Activated T-helper 1 cell treated with Interleukin-2 at 50 U/mL for 16 hours (primary cell): ENCODE measurements at places on chromosomes 6 and 20.

DNA sequence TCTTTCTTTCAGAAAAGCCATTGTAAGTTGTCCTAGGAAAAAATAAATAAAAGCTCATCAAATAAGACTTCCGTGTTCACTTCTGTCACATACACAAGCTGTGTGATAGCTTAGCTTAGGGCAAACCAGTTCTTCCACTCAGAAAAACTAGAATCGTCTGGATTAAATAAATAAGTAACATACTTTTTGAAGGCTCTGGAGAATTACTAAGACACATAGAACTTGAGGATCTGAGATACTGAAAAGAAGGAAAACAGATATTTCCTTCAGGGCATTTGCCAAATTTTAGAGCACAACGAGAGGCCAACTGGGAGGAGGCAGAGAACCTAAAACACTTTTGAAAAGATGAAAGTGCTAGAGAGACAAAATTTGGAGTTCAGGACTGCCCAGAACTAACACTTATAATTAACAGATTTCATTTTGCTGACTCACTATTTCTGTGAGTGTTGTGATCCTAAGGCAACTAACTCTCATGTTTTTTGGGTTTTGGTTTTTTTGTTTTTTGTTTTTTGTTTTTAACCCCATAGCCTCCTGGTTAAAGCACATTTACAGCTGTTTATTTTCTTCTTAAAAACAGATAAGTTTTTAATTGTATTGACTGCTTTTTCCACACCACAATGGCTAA lies 38.7 kb upstream of the THEMIS start:
- DNase-seq = no peak

GRCh38 chr6:10098756-10099528 lies 315.9 kb downstream of the TFAP2A start:
- DNase-seq = no peak

GRCh38 chr6:111653979-111654378 lies 48.3 kb upstream of the TRAF3IP2 start:
- DNase-seq = no peak

- DNase-seq = no peak
Measured at GRCh38 chr20:5638023-5638422, 112.2 kb upstream of the SHLD1 start.

DNA sequence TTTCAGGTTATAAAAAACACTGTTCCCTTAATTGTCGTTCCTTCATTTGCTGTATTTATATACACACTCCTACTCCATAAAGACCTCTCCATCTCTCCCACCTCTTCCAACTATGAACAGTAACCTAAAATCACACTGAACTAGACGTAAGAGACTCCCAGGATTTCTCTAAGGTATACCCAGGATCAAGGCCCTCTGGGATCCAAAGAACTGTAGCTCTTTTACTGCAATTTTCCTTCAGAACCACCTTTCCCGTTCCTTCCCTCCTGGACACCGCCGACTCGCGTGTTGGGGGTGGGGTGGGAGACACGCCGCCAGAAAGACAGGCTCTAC lies 680 bp downstream of the LATS1 start:
- DNase-seq = no peak

DNA sequence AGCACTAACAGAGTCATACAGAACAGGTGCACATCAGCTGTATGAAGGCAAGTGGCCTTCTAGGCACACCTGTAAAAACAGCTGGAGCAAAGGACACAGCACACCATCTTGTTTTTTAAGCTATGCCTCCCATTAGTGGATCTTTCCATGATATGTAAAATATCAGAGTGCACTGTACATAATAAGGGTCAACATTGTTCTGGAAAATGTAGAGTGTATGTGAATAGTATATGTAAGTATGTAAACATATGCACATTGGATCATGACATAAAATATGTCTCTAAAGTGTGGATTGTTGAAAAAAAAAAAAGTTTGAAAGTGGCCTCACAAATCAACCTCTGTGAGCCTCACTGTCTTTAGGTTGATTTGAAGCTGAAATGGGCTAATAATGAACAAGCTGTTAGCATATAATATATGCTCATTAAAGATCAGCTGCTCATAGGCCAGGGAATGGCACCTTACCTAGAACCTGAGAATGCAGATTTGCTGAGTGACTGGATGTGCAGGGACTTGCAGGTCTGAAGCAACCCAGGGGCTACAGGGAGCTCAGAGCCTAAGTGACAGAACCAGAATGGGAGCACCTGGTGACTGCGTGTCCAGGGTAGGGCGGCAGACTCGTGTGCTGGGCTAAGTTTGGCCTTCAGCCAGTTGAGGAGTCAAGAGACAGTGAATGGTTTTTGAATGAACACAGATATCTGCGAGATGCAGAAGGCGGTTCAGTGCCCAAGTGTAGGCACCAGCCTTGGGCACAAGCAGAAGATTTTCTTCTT lies 198.6 kb downstream of the TMEM242 start:
- no peak for DNase-seq

DNA sequence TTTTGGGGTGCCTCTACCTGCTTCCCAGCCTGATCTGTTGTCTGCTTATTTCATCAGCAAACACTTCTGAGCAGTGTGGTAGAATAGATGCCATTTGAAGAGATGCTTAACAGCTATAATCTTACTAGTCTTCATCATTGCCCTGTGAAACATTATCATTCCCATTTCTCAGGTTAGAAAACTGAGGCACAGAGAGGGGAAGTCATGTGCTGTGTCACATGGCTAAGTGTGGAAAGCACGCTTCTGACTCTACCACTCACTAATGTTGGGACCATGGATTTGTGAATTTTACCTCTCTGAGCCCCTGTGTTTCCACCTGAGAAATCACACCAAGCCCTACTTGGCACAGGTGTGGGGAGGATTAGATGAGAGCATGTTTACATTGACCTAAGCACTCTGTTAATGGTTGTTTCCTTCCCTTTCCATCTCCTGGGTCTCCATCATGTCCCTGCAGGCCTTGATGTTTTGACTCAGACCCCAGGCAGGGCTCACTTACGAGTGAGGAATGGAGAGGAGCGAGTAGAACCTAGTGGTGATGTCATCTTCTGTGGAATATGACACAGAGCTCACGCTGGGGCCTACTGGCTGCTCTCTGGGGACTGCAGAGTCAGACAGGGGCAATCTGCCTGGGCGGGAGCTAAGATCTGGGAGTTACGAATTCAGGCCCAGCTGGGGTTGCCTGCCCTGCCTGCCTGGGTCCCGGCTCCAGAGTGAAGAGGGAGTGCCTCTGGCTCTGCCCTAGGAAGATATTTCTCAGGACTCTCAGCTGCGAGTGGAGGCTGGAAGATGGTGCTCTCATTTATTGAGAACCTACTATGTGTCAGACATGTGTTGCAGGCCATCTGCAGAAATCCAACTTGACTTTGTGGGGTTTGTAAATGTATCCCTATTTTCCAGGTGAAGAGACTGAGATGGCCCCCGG lies 64.3 kb downstream of the CDH22 start:
- no peak for DNase-seq

DNA sequence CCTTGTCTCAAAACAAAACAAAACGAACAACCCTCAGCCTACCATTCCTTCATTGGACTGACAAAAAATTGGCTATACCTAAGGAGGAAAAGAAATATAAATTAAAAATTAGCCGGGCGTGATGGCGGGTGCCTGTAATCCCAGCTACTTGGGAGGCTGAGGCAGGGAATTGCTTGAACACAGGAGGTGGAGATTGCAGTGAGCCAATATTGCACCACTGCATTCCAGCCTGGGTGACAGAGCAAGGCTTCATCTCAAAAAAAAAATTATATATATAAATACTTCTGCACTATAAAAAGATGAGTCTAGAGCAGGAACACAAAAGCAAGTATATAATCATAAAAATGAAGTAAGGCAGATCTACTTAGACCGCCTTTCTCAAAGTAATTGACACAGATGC lies 109.8 kb downstream of the CRYBG1 start:
- DNase-seq = no peak

DNA sequence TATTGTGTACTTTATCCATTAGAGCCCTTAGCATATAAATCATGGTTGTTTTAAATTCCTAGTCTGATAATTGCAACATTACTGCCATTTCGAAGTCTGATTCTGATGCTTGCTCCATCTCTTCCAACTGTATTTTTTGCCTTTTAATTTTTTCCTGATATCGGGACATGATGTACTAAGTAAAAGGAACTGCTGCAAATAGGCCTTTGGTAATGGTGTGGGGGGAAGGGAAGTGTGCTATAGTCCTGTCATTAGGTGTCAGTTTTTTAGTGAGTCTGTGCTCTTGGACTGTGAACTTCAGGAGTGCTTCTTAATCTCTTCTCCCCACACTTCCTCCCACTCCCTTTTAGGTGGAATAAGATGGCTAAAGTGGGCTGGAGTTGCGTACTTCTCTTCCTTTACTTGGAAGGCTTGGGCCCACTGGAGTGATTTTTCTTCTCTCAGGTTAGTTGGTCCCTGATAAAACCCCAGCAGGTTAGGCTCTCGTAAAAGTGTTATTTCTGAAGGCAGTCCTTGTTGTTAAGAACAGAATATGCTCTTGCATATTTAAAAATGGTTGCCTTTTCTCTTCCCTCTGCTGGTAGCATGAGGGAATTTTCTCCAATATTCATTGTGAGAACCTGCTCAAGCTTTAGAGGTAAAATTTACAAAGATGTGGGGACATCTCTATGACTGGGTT lies 18.1 kb downstream of the STXBP5 start:
- no peak for DNase-seq

DNA sequence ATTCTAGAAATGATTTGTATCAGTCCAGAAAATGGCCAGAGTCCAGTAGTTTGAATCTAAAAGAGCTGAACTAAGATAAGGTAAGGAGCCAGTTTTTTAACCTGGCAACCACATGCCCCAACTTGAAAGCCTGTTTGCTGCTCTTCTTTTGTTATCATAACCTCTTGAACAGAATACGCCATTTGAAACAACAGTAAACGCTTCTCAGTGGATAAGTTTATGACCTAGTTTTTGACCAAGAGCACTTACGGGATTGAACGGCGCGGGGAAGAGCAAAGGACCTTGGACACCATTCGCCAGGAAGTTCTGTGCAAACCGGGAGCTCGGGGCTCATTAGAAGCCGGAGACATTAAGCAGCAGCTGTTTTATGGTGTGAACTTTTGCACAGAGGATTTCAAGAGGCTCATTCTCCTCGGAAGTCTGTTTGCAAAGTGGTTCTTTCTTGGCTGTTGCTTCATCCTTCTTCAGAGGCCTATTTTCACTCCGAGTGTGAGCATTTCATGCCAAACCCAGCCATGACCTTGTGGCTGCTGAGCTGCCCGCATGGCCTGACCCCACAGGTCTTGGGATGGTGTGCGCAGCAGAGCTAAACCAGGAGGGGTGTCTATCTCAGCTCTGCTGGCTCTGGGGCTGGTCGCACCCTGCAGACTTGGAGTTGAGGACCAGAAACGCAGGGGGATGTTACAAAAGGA lies 215.1 kb downstream of the SOX4 start:
- no peak for DNase-seq

- no peak for DNase-seq
Measured at GRCh38 chr6:18931086-18931485, 543.9 kb downstream of the RNF144B start.

DNA sequence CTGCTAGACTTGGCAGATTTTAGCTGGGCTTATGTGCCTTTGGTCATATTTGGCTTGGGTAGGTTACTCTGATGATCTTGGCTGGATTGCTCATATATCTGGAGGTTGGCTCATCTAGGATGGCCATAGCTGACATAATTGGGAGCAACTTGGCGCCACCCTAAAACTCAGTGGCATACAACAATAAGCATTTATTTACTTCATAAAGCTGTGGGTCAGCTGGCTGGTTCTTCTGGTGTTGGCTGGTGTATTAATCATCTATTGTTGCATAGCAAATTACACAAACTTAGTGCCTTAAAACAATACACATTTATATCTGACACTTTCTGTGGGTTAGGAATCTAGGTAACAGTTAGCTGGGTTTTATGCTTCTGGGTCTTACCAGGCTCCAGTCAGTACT lies 297.3 kb upstream of the JAG1 start:
- no peak for DNase-seq

- no peak for DNase-seq
Measured at GRCh38 chr20:20821484-20822260, 109.2 kb upstream of the RALGAPA2 start.

DNA sequence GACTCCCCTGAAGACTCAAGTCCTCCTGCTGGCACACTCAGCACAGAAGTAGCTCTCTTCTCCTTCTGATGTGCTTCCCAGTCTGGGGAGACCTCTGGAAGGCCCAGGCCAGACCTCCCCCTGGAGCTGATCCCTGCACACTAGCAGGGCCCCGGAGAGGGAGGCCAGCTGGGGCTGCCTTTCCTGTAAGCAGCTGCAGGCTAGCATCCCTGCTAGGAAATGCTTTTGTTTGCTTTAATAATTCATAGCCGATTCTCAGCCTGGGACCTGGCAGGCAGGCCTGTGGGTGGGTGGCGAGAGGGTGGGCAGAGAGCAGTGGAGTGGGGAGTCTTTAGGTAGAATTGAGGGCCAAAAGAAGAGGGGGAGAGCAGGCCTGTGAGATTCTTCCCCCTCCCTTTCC lies 5.2 kb downstream of the EBF4 start:
- DNase-seq = no peak

GRCh38 chr6:170355661-170356060 lies 49.1 kb downstream of the FAM120B start:
- DNase-seq = no peak

GRCh38 chr6:16179970-16180431 lies 51.1 kb downstream of the MYLIP start:
- DNase-seq = peak; percentile 17

DNA sequence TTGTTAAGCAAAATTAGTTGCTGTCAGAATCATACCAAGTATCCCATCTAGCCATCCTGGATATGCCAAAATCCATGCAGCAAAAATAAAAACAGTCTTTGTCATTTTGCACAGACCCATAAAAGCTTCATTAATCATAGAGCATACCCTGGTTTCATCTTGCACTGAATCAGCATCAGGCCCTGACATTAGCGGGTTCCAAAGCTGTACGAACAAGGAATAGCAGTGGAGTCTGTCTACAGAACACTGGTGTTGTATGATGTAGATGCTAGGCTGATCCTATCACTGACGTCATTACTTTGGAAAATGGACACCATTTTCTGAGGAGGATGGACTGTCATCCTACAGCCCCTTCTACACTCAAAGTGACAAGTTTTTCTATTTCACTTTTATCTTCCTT lies 315.6 kb downstream of the ESR1 start:
- DNase-seq = no peak

DNA sequence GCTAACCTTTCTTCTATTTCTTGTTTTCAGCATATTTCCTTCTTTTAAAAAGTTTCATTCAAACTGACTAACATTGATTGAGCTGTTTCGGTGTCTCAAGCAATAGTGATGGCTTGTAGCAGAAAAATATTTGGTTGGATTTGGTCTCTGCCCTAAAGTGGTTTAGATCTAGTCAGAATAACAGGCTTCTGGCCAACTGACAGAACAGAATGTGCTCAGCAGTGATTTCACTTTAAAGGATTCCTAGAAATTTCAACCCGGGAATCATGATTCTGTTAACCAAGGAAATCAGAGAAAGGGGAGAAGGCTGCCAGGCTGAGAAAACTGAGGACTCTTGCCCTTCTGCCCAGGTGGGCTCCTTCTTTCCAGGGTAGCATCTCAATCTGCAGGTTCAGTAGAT lies 16.6 kb upstream of the GSTA1 start:
- DNase-seq = no peak
